ENCODE measurements at places on chromosomes 12 and 14.

- DNase-seq, result no peak
Measured at GRCh38 chr12:47832263-47832933, 12.7 kb upstream of the HDAC7 start.

DNA sequence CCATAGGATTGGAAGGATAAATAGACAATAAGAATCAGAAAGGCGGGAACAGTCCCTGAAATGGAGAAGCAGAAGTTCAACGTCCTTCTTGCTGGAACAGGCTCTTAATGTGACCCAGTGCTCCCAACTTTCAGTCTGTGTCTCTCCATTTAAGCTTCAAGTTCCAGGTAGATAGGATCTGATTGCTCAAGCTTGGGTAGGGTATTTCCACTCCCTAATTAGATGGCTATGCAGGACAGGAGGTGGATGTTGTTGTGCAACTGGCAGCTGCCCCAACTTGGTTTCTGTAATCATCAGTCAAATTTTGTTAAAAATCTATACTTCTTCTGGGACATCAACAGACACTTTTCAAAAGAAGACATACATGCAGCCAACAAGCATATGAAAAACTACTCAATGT, 266.2 kb downstream of the C12orf75 start:
- no peak for DNase-seq

- no peak for DNase-seq
Measured at GRCh38 chr14:77316195-77316505, 4.5 kb downstream of the POMT2 start.

DNA sequence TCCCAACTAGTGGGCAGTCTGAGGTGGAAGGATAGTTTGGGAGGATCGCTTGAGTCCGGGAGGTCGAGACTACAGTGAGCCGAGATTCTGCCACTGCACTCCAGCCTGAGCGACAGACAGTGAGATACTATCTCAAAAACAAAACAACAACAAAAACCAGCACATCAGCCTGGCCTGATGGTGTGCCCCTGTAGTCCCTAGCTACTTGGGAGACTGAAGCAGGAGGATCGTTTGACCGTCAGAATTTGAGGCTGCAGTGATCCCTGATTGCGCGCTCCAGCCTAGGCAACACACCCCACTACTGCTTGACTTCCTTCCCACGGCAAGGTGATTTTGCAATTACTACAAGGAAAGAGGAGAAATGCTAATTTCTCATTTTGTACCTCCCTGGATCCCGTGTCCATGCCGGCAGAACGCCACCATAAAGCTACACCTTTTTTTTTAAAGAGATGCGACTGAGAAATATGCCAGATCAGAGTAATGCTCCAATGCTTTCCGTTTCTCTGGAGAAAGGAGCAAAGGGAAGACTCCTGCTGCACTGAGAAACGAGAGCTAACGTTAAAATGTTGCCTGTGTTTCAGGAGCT, 672 bp upstream of the SCFD1 start:
- no peak for DNase-seq

GRCh38 chr14:33836203-33836899, 114.5 kb downstream of the EGLN3 start:
- DNase-seq, result no peak

DNA sequence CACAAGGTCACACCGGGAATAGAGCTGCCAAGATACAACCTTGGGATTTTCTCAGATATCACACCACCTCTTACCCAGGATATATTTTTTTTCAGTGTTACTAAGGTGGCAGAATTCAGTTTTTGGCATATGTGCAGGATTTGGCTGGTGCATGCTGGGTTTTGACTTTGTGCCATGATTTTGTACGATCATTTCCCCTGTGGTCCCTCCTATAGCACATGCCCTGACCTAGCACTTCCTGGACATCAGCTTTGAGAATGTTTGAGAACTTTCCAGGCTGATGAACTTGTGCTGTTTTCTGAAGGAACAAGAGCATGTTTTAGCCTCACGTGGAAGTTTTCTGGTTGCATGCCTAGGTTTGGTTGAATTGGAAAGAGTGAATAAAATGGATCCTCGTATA, 11.0 kb upstream of the TBPL2 start:
- DNase-seq, result no peak

- DNase-seq, result no peak
Measured at GRCh38 chr12:108668542-108668941, 34.8 kb upstream of the SELPLG start.

- no peak for DNase-seq
Measured at GRCh38 chr14:55117803-55118441, 11.1 kb upstream of the LGALS3 start.

Data from stimulated activated CD8-positive, alpha-beta memory T cell treated with anti-CD3 and anti-CD28 coated beads, Interleukin-12 subunit alpha, Interleukin-12 subunit beta, amount 100 ng/mL, for 4 hours (primary cell).